ENCODE measurements at places on chromosomes 12 and 14.
A peak's percentile ranks its signal among the peaks of the same experiment; 100 is the strongest.

- DNase-seq: no peak
These were observed 188.5 kb downstream of the CCDC91 start for GRCh38 chr12:28378736-28379135.

- DNase-seq: no peak
These were observed 1.9 kb downstream of the TMEM263 start for GRCh38 chr12:106957583-106957982.

DNA sequence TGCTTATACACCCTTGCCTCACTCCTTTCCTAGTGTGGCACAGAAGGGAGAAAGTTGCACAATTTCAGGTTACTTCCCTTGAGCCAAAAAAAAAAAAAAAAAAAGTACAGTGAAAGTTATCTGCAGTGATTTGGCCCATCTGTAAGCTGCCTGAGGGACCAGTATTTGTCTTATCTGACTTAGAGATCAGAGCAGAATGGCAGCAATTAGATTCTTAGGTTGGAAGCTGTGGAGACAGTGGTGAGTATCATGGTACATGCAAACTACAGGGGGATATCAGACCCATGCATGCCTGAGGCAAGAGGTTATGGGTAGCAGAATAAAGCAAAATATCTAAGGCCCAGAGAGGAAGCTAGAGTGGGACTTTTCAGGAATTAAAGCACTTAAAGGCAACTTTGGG, 1070.7 kb upstream of the NOVA1 start:
- no peak for DNase-seq

GRCh38 chr14:31071151-31071550, 45.0 kb upstream of the STRN3 start:
- no peak for DNase-seq

GRCh38 chr12:87315-87714, 20.7 kb downstream of the IQSEC3 start:
- no peak for DNase-seq

DNA sequence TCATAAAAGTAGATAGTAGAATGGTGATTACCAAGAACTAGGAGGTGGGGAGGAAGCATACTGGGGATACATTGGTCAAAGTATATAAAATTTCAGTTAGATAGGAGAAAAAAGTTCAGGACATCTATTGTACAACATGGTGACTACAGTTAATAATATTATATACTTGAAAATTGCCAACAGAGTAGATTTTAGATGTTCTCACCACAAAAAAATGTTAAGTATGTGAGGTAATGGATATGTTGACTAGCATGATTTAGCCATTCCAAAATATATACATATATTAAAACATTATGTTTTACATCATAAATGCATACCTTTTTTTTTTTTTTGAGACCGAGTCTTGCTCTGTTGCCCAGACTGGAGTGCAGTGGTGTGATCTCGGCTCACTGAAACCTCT, 31.0 kb downstream of the TMEM116 start:
- no peak for DNase-seq

GRCh38 chr12:122839907-122840554, 4.8 kb downstream of the HIP1R start:
- DNase-seq: peak; percentile 75

DNA sequence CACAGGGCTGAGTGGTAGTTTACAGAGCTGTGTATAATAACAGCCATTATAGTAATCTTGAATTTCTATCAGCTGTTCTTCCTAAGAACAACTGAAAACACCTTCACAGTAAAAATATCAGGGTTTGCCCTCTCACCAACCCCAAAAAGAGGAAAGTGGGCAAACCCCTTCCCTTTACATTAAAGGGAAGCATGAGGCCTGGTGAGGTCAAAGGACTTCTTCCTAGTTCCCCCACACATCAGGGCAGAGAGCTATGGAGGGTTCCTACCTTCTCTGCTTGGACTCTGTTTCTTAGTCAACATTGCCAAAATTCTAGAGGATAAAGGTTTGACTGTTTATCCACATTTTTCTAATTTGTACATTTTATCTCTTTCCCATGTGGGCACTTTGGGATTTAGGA, 4.4 kb upstream of the RPAP3 start:
- DNase-seq: no peak

- no peak for DNase-seq
These were observed 35.8 kb downstream of the VEZT start for GRCh38 chr12:95253386-95253785.

DNA sequence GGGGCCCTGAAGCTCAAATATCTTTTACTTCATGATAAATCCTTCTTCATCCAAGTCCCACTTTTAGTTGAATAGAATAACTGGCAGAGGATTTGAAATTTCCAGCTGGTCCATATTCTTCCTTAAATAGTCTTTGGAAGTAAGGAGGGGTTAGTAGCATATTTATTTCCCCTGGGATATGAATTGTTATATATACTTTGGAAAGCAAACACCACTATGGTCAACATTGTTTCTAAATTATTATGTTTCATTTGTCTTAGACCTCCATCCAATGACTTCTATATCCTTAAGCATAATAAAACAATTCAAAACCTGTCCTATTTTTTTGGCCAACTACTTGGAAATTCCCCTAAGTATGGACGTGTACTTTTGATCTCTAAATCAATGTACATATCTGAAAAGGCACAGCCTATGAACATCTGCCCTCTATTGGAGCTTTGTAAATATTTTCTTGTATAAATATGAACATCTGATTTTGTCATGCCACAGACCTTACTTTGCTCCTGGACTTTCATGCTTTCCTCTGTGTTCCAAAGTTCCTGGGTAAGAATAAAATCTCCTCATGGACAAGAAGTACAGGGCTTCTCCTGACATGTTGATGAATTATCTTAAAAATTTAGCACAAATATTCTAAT, 1212.0 kb downstream of the GALC start:
- DNase-seq: no peak

DNA sequence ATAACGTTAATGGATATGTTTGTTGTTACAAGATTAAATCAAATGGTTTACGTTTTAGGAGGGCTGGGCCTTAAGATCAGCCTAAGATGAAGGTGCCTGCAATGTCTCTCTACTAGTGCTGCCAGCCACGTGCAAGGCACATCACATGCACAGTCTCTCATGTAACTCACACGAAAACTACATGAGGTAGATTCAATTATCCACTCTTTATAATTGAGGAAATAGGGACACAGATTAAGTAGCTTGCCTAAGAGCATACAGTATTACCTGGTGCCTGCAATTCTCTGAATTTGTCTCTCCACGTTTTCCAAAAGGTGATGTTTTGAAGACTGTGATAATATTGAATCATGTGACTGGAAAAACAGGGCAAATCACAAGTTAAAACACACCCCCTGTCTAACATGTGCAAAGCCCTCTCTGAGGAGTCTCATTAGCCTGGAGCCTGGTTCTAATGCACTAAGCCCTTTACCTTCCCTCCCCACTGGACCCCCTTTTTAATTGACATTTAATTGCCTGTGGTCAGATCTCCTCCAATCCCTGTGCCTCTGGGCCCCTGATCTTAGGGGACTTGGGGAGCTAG, 14.6 kb upstream of the ATP2A2 start:
- DNase-seq: no peak

GRCh38 chr14:103695296-103696069, 19.8 kb downstream of the XRCC3 start:
- no peak for DNase-seq

DNA sequence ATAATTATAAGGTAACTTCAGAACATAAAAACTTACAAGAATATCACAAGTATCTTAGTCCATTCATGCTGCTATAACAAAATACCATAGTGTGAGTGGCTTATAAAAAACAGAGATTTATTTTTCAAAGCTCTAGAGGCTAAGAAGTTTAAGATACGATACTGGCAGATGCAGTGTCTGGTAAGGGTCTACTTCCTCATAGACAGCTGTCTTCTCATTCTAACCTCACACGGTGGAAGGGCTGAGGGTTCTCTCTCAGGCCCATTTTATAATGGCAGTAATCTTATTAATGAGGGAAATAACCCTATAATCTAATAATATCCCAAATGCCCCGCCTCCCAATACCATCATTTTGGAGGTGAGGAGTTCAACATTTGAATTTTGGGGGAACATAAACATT, 23.7 kb upstream of the OSBPL8 start:
- DNase-seq: no peak

- DNase-seq: no peak
These were observed 476.9 kb downstream of the LRIG3 start for GRCh38 chr12:58443273-58443980.

- no peak for DNase-seq
These were observed 624.2 kb downstream of the GALC start for GRCh38 chr14:87368751-87369150.

- no peak for DNase-seq
These were observed 58.0 kb downstream of the PAPLN start for GRCh38 chr14:73295198-73295796.

- no peak for DNase-seq
These were observed 12.8 kb upstream of the GSG1 start for GRCh38 chr12:13116259-13116658.

DNA sequence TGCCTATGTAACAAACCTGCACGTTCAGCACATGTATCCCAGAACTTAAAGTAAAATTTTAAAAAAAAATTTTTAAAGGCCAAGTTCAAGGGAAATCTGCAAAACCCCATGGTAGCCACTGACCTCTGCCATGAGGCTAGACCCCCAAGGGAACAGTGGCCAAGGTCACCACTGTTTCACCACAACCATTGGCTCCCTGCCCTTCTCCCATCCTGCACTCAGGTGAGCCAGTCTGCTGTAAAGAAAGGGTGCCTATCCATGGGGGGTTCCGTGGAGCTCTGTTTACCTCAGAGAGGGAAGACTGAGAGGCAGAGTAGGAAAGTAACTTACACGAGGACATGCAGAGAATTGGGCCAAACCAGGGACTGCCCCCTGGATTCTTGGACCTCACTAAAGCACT, 38.6 kb downstream of the VWF start:
- no peak for DNase-seq

GRCh38 chr14:97411938-97412612, 614.9 kb downstream of the VRK1 start:
- peak; percentile 37 for DNase-seq

Data from head of caudate nucleus (tissue), 42 donors.